Lung (tissue), 17 donors: ENCODE measurements at places on chromosomes 7 and 10. TPM values are rescaled to one million over a fixed set of nuclear protein-coding genes. Genes with fewer than 3 reads are reported as not detected.

FAM25A gene
- not detected for total RNA-seq

- no peak for DNase-seq
Observed at GRCh38 chr10:14481752-14482151, 151.0 kb upstream of the FRMD4A start.

GRCh38 chr10:13731799-13732198 is 145.0 kb downstream of the PRPF18 start:
- DNase-seq, result no peak

DNA sequence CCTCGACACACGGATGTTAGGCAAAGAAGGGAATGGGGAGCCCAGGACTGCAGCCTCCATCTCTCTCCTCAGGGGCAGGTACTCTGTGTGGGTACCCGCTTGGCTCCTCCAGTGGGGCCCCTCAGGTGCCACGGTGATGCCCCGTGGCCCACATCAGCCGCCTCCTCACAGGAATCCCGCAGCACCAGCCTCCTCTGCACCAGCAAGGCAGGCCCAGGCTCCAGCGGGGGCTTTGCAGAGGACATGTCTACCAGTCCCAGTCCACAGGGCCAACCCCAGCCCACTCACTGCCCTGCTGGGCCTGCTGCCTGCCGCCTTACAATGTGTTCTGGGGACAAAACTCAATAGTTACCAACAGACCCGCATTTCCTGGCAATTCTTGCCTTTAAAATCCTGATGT is 61.6 kb upstream of the ADGRA1 start:
- no peak for DNase-seq

DNA sequence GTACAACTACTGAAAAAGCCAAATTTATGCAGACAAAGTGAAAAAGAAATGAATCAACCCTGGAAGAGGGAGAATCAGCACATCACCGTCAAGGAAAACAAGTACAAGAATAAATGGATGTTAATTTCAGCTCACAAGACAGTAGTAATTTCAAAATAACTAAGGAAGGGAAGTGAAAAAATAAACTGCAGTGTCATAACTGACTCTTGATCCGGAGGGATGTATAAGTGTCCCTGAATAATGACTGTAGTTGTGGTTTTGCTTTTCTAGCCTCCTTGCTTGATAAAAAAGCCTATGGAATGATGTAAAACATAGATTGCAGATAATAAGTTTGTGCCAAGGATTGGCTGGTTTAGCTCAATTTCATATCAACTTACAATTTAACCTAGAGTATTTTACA is 721.1 kb upstream of the C7orf33 start:
- no peak for DNase-seq

- no peak for DNase-seq
Observed at GRCh38 chr7:151680810-151681209, 161.1 kb upstream of the RHEB start.

- no peak for DNase-seq
Observed at GRCh38 chr10:31940839-31941653, 12.4 kb upstream of the ARHGAP12 start.

CLEC2L gene
- not detected for total RNA-seq

DNA sequence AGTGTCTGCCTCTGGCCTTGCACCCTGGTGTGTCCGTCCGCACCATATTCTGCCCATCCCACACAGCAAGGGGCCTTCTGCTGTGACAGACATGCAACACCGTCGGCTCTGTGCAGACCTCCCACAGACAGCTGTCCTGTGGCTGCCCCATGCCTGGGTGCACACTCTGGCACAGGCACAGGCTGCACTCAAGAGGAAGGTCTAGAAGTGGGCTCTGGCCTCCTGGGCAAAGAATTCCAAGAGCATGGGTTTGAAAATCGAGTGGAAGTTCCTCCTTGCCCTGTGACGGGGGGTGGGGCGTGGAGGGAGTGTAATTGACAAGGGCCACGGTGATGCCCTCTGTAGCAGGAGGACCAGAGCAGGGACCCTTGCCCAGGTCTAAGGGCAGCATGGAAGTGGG is 4.3 kb upstream of the LOXL4 start:
- no peak for DNase-seq

DNA sequence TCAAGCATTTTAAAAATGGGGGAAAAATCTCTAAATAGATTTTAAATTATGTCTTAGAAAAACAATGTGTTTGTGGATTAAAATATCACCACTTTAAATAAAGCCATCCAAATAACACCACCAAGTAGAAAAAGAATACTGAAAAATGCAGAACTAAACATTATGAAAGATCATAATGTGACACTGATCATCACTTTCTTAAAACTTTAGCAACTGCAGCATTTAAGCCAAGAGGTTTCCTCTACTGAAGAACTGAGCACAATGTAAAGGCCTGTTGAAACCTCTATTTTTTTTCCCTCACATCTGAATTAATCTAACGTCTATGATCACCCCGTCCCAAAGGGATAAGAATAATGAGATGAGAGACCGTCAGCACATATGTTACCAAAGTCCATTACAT is 18.6 kb downstream of the MINDY3 start:
- DNase-seq, result no peak

- no peak for DNase-seq
Observed at GRCh38 chr10:31508882-31509281, 189.9 kb downstream of the ZEB1 start.
